ENCODE measurements at places on chromosomes 5 and 9.

DNA sequence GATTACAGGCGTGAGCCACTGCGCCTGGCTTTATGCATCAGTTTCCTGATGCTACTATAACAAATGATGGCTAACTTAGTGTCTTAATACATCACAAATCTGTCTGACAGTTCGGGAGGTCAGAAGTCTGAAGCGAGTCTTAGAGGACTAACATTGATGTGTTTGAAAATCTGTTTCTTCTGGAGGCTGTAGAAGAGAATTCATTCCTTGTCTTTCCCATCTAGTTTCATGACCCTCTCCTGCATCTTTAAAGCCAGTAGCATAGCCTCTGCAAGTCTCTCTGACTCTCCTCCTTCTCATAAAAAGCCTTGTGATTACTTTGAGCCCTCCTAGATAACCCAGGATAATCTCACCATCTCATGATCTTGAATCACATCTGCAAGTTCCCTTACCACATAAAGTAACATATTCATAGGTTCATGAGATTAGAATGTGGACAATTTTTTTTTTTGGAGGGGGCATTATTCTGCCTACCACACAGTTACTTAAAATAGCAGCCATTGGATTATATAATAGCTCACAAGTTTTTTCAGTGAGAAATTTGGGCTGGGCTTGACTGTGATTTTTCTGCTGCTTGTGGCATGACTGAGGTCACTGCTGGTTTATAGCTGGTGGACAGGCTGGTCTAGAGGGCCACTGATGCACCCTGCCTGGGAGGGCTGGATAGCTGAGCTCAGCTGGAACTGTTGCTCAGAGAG, 134.8 kb downstream of the FBXL7 start:
- DNase-seq, result peak; percentile 24

DNA sequence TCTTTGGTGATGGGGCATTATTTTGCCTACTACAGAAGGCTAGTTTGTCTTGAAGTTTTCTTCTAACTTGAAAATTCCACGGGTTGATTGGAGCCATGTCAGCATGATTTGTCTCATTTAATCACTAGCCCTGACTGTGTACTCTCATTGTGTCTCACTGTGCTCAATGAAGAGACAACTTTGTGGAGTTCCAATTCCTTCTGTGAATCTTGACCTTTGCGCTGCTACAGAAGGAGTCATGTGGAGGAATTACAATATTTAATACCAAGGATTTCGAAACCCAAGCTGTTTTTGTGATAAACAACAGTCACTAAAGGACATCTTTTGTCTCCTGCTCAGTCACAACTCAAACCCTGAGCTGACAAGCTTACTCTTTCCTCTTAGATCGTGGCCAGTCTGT, 98.6 kb upstream of the ACTBL2 start:
- no peak for DNase-seq

DNA sequence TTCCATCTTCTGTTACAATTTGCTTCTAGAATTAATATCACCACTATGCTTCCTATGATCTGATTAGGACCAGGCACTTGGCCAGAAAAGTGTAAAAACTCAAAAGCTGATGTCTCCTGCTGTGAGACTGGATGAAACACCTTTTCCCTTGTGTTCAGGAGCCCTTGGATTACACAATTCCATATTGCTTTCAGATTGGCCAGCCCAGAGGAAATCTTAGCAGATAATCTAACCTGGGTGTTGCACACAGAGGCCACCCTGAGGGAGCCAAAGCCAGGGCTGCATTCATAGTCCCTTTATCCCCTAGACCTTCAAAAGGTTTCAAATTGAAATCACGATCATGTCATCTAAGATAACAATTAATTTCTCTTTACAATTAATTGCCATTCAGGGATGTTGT, 94.1 kb upstream of the SELENOP start:
- no peak for DNase-seq

DNA sequence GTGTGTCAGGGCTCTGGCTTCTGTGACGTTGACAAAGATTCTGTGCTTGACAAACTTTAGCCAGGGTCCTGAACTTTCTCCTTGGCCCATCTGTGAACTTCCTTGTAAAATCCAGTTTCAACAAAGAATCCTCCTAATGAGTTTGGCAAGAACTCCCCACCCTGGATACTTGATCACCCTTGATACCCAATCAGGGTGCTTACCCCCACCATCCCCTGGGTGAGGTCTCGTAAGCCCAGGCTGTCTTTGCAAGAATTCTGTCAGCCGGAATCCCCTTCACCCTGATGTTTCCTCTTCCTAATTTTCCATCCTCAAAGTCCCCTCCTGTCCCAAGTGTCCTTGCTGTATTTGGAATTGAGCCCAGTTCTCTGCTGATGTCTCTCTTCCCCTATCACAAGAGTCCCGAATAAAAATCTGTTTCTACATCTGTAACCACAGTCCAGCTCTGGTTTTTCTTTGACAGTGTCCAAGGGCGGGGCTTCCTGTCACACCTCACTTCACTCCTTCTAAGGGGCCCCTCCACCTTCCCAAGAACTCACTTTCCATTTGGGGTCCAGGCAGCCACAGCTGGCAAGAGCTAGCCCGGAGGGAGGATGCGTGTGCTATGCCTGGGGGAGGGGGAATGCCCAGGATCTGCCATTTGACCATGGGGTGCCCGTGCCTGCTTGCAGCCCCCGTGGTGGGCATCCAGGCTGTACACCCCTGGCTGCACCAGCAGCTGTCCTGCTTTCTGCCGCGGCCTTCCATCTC, 2.7 kb upstream of the CARD19 start:
- no peak for DNase-seq

- no peak for DNase-seq
Measured at GRCh38 chr5:178832618-178833201, 27.0 kb upstream of the ZNF354B start.

DNA sequence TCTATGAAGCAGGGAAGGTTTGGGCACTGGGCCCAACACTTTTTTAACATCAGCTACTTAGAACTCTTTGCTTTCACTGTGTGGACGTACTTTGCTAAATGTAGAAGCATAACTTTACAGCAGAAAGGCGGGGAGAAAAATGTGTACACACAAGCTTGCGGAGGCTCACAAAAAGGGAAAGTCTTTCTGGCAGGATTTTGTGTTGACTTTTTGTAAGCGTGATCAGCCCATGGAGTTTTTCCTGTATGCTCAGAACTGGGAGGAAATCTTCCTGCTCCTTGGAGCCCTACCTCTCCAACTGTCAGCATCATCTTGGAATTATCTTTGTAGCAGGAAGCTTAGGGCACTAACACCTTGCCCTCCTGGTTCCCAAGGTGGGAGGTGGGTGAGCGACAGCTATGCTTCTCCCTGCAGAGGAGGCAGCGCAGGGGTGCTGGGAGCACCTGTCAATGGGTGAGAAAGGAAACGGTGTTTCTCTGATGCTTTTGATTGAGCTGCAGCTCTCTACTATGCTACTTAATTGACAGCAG, 321.9 kb downstream of the GADD45G start:
- DNase-seq, result no peak

- DNase-seq, result no peak
Measured at GRCh38 chr9:13648676-13649075, 369.2 kb upstream of the MPDZ start.

DNA sequence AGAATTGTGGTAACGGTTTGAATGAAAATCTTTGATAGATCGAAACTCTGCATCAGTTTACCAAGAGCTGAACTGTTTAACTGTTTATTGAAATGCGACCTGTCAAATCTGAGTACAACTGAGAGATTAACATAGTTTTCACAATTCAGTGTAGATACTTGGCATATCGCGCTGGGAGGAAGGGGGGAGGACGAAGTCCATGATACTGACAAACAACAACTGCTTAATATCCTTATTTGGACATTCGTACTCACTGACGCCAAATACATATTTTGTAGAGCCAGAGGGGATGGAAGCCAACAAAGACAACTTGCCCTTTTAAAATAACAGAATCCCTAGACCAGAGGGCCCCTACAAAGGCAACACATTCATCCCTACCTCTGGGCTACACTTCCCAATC, 93.2 kb downstream of the GLIS3 start:
- no peak for DNase-seq

DNA sequence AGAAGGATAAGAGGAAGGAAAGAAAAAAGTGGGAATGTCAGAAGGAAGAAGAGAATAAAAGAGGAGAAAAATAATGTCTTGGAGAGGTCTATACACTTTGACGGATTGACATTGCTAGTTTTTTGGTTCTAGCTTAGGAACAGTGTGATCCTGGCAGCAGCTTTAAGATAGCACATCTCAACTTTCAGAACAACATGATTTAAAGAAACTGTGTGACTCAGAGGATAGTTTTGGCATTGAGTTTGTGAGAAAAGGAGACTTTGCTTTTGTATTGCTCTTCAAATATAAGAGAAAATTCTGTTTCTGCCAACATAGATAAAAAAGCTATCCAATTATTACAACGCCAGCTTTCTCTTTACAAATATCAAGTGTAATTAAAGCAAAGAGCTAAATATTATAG, 260.7 kb upstream of the ARRDC3 start:
- DNase-seq, result no peak

DNA sequence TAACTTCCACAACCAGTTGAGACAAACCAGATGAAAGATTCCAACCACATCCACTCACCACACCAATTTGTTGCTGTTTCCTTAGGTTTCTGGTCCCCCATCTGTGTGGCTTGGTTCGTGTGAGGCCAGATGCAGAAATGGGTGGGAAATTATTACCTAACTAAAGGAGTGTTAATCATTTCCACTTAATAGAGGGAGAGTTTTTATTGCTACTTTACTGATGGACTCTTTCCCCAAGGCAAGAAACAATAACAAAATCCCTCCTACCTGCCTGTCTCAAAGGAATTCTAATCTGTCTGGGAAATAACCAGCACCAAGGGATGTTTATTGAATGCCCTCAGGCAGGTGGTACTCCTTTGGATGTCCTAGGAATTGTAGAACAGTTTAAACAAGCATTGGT, 76.3 kb downstream of the TMEM167A start:
- no peak for DNase-seq

DNA sequence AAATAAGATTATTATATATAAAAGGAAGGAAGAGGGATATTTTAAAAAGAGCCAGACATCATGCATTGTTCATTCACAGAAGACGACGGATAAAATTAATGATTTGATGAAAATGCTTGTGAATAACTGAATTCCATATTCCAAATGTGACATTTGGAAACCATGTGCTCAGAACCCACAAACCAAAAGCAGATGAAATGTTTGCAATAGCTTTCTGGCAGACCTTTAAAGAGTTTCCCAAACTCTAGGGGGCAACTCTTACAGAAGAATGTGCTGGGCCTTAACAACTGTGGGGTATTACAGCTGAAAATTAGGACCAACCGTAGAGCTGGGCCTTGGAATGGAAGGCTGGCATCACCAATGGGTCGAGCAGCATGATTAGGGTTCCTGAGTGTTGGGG, 471.0 kb downstream of the EFNA5 start:
- peak; percentile 18 for DNase-seq

DNA sequence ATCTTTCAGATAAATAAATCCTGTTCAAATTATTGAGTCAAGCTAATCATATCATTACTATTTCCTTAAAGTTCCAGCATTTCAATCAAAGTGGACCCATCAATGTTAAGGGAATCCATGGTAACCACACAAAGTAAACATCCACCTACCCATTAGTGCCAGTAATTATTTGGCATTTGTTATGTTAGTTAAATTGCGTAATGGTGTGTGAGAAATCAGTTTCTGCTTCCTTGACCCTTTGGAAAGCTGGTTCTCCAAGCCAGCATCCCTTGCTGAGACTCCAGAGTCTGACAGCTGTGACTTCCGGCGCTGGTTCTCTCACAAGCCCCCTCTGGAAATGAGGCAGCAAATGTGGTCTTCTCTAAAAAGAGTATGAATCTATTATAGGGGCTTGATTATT, 308.6 kb upstream of the EFNA5 start:
- DNase-seq, result peak; percentile 26

DNA sequence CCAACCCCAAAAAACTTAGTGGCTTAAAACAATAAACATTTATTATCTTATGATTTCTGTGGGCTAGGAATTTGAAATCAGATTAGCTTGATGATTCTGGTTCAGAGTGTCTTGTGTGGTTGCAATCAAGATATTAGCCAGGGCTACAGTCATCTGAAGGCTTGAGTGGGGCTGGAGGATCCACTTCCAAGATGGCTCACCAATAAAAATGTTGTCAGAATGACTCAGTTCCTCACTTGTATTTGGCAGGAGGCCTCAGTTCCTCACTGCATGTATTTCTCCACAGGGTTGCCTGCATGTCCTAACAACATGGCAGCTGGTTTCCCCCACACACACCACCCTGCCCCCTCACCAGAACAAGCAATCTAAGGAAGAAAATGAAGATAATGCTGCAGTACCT, 98.2 kb upstream of the NIPBL start:
- DNase-seq, result no peak

- DNase-seq, result no peak
Measured at GRCh38 chr9:70409800-70410199, 4.7 kb downstream of the KLF9 start.

DNA sequence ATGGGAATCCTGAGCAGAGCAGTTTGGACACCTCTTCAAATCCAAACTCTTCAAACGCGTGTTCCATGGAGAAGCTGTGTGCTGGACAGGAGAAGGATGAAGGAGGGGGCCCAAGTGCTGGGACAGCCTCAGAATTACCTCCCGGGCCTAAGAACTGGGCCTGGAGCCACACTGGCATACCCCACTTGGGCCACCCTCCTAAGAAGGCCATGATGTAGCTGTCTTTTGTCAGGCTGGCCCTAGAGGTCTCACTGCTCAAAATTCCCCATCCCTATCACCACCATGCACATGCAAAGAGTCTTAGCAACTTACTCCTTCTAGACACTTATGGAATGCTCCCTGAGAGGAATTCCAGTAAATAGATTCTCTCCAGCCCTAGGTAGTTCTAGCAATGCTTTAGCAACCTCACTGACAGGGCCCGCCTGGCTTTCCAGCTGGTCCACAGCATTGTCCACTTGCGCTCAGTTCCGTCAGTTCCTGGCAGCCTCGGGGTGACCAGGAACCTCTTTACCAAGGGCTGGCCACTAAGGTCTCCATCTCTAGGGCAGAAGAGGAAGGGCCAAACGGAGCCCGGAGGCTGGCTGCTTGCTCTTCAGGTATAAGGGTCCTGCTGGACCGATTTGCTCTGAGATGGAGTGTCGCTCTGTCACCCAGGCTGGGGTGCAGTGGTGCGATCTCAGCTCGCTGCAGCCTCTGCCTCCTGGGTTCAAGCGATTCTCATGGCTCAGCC, 75.3 kb downstream of the RGS3 start:
- no peak for DNase-seq

DNA sequence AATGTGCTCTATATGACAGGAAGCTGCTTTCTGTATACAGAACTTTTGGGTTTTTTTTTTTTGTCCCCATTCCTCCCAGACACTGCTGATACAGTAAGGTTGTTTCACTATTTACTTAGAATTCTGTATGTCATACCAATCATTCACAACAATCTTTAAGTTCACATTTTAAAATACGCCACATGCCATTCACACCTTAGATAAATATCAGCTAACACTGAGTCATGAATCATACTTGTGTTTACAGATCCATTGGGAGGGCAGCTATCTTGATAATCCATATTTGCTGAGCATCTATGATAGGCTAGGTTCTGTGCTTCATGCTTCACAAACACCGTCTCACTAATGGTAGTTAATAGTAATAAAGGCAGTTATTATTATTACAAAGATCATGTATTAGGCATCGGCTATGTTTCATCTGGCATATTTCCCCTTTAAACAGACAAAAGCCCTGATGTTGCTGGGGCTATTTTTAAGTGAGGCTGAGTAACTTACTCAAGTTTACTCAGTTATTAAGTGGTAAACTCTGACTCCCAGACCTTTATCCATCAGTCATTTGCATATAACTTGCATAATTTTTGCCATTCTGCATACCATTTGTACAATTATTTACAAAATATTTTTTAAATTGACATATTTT, 152.2 kb upstream of the HMHB1 start:
- DNase-seq, result no peak

- DNase-seq, result peak; percentile 91
Measured at GRCh38 chr9:91395553-91396471, 27.8 kb downstream of the NFIL3 start.

GRCh38 chr9:16025627-16026026, 472.8 kb downstream of the CCDC171 start:
- no peak for DNase-seq
